ENCODE measurements at places on chromosomes 2 and 18. TPM values are rescaled to one million over a fixed set of nuclear protein-coding genes. Genes with fewer than 3 reads are reported as not detected.

NYAP2 gene
- not detected for total RNA-seq

HNMT gene
- 3.4 TPM for total RNA-seq

EHD3 gene
- 4.1 TPM for total RNA-seq

LOXHD1 gene
- not detected for total RNA-seq

BUB1 gene
- 46.6 TPM for total RNA-seq

TANC1 gene
- 19.3 TPM for total RNA-seq

SMYD1 gene
- total RNA-seq: not detected
